ENCODE measurements at places on chromosomes 4 and X. TPM values are rescaled to one million over a fixed set of nuclear protein-coding genes. Genes with fewer than 3 reads are reported as not detected.

Gene PRRG3
- 0.14 TPM for total RNA-seq

Gene APEX2
- total RNA-seq, result 6.8 TPM

Gene GAGE13
- total RNA-seq, result not detected

- peaks cover 17% of the 10 kb centered on the region for H3K36me3 ChIP-seq
- H3K4me1 ChIP-seq, result no peaks in the 10 kb centered on the region
- no peaks in the 10 kb centered on the region for H3K27me3 ChIP-seq
- no peak overlapping the region for H3K4me3 ChIP-seq
Measured at GRCh38 chr4:87363552-87363951, 27.4 kb downstream of the HSD17B11 start.

DNA sequence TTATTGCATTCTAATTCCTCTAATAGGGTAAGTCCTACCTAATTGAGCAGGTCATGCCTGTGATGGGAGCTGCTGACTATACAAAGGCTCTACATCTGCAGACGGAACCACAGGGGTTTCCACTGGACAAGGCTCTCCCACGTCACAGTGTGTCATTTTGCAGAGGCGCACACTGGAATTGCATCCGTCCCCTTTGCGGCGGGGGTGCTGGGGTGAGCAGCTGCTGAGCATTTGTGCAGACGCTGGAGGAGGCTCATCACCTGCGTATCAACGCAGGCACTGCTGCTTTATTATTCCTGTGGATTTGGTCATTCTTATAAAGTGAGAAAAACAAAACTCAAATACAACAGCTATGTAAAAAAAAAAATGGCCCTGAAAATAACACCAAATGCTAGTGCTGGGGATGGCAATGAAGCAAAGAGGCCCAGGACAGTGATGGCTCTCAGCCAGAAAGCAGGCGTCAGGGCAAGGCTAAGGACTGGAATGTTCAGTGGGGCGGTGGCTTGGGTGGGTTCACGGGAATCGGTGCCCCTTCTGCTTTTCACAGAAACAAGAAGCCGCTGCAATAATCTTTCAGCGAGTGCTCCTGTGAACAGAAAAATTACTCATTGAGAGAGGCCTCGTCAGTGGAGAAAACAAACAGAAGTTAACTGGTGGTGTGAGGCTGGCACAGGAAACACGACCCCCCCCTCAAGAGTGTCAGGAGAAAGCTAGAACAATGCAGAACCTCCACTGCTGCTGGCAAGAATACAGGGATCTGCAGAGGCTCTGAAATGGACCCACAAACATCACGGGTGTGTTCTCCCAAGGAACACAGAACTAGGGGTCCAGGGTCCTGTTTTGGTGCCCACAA lies 67.8 kb downstream of the GATB start:
- no peaks in the 10 kb centered on the region for H3K27me3 ChIP-seq
- H3K4me1 ChIP-seq, result no peaks in the 10 kb centered on the region
- H3K36me3 ChIP-seq, result no peaks in the 10 kb centered on the region

- no peak overlapping the region for H3K4me3 ChIP-seq
- H3K27me3 ChIP-seq, result no peaks in the 10 kb centered on the region
- H3K27ac ChIP-seq, result no peak overlapping the region
- H3K36me3 ChIP-seq, result no peaks in the 10 kb centered on the region
- DNase-seq, result no peak
- no peaks in the 10 kb centered on the region for H3K4me1 ChIP-seq
Measured at GRCh38 chrX:139720136-139720535, 12.2 kb upstream of the MCF2 start.

- no peak overlapping the region for H3K27ac ChIP-seq
- no peak for DNase-seq
- H3K4me1 ChIP-seq, result no peaks in the 10 kb centered on the region
- H3K27me3 ChIP-seq, result no peaks in the 10 kb centered on the region
Measured at GRCh38 chr4:5222047-5222446, 170.8 kb downstream of the STK32B start.

DNA sequence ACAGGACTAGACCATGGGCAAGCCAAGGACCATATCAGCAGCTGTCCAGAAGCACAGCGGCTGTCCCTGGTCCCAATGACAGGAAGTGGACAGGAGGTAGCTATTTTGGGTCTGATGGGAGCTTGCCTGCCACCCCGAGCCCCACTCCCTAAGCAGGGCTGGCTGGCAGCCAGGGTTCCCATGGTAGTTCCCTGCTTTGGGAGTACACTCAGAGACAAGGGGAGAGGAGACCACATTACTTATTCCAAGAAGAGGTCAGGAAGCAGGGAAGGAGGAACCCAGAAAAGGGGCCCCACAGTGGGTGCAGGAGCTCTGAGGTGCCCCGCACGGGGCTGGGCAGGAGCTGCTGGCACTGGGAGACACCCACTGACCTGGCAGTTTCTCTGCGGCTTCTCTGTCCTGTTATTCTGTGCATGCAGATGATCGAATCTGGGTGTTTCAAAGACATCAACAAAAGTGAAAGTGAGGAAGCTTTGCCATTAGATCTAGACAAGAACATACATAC lies 36.3 kb downstream of the HTT-AS start:
- no peak overlapping the region for H3K27ac ChIP-seq
- H3K4me3 ChIP-seq, result peak overlapping the region; percentile 67
- H3K4me1 ChIP-seq, result peaks cover 6% of the 10 kb centered on the region
- no peaks in the 10 kb centered on the region for H3K36me3 ChIP-seq
